ENCODE measurements at places on chromosomes 11 and 22. TPM values are rescaled to one million over a fixed set of nuclear protein-coding genes. Genes with fewer than 3 reads are reported as not detected.

The IGHMBP2 gene
- total RNA-seq = 16.5 TPM

The HBB gene
- not detected for total RNA-seq

The SOX6 gene
- 8.3 TPM for total RNA-seq

The RIN1 gene
- total RNA-seq = 2.6 TPM

The PLEKHB1 gene
- total RNA-seq = 31.1 TPM

The AMOTL1 gene
- total RNA-seq = 22.6 TPM

The HOATZ gene
- not detected for total RNA-seq

The SLC15A3 gene
- 1.4 TPM for total RNA-seq

The TBX10 gene
- total RNA-seq = not detected

The MUC15 gene
- total RNA-seq = not detected

The CARD18 gene
- not detected for total RNA-seq

The MPST gene
- total RNA-seq = 157 TPM

The CCDC134 gene
- total RNA-seq = 8.8 TPM

Data from neural progenitor cell (in vitro differentiated cells).